ENCODE measurements at places on chromosomes 11 and 22. TPM values are rescaled to one million over a fixed set of nuclear protein-coding genes. Genes with fewer than 3 reads are reported as not detected.

The CRY2 gene
- 10.6 TPM for total RNA-seq

The ACCSL gene
- not detected for total RNA-seq

The MIF gene
- 1,236 TPM for total RNA-seq

The NCAM1 gene
- 0.16 TPM for total RNA-seq

The C11orf86 gene
- total RNA-seq: not detected

The KDM4D gene
- total RNA-seq: 2.4 TPM

The JOSD1 gene
- 79.4 TPM for total RNA-seq

The VPREB1 gene
- not detected for total RNA-seq

The ANO3 gene
- not detected for total RNA-seq

The DRG1 gene
- total RNA-seq: 103 TPM

The DEUP1 gene
- total RNA-seq: not detected

The APOC3 gene
- total RNA-seq: not detected

GRCh38 chr22:31127181-31127772, 4.5 kb downstream of the INPP5J start:
- H3K27ac ChIP-seq: no peak overlapping the region
- H3K36me3 ChIP-seq: no peaks in the 10 kb centered on the region
- no peak overlapping the region for H3K4me3 ChIP-seq
- no peaks in the 10 kb centered on the region for H3K4me1 ChIP-seq
- peaks cover 7% of the 10 kb centered on the region for H3K27me3 ChIP-seq
- DNase-seq: no peak

DNA sequence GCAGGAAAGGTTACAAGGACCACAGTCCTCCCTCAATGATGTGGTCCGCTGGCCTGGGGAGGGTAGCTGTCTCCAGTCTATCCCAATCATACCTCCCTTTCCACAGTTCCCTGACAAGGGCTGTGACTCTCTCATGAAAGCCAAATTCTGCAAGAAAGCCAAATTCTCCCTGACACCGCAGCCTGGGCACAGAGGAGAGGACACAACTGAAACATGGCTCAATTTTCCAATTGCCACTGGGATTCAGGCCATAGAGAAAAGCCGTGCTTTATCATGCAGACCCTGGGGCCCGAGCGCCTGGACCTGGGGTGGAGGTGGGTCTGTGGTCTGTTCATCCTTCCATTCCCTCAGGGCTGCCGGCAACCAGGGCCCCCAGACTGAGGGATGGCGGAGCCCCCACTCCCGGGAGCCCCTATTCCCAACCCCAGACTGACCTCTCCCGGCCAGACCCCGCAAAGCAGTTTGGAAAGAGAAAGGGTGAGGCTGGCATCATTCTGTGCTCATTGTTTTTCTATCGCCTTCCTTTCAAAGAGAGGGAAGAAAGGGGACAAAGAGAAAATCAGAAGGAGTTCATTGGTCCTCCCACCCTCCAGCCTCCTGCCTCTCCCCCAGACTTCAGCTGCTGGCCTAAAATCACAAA, 239.5 kb downstream of the BUD13 start:
- no peak for DNase-seq
- H3K4me3 ChIP-seq: no peak overlapping the region
- H3K4me1 ChIP-seq: no peaks in the 10 kb centered on the region
- peaks cover 29% of the 10 kb centered on the region for H3K27me3 ChIP-seq
- no peak overlapping the region for H3K27ac ChIP-seq

GRCh38 chr11:21040630-21041029, 371.2 kb downstream of the NELL1 start:
- DNase-seq: no peak
- no peak overlapping the region for H3K27ac ChIP-seq
- H3K4me3 ChIP-seq: no peak overlapping the region
- H3K27me3 ChIP-seq: no peaks in the 10 kb centered on the region

GRCh38 chr11:120254788-120255518, 15.0 kb downstream of the POU2F3 start:
- peaks cover 92% of the 10 kb centered on the region for H3K27me3 ChIP-seq
- no peaks in the 10 kb centered on the region for H3K36me3 ChIP-seq
- H3K4me3 ChIP-seq: no peak overlapping the region
- H3K27ac ChIP-seq: no peak overlapping the region

GRCh38 chr11:73149105-73149504, 7.0 kb upstream of the FCHSD2 start:
- no peaks in the 10 kb centered on the region for H3K27me3 ChIP-seq
- no peak overlapping the region for H3K27ac ChIP-seq
- H3K4me3 ChIP-seq: no peak overlapping the region
- no peak for DNase-seq

DNA sequence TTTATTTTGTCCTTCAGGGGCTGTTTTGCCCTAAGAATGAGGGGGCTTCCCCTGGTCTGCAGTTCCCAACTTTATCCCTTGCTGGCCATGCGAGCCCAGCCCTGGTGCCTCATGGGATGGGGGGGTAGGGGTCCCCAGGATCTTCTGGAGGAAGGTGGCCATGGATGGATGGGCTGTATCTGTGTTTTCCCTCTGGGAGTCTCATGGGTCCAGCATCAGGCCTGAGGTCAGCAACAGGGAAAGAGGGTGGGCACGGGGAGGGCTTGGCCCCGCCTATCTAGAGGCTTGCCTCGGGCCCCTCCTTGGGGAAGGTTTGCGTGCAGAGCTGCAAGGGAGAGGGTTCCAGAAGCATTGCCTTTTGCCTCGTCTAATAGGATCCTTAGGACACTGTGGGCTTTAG, 10.8 kb upstream of the ADORA2A start:
- DNase-seq: no peak
- no peak overlapping the region for H3K4me3 ChIP-seq
- no peak overlapping the region for H3K27ac ChIP-seq
- H3K27me3 ChIP-seq: no peaks in the 10 kb centered on the region

- H3K4me3 ChIP-seq: no peak overlapping the region
- H3K36me3 ChIP-seq: no peaks in the 10 kb centered on the region
- no peaks in the 10 kb centered on the region for H3K27me3 ChIP-seq
- no peak for DNase-seq
- no peak overlapping the region for H3K27ac ChIP-seq
Measured at GRCh38 chr22:35743326-35743860, 25.7 kb downstream of the APOL5 start.

DNA sequence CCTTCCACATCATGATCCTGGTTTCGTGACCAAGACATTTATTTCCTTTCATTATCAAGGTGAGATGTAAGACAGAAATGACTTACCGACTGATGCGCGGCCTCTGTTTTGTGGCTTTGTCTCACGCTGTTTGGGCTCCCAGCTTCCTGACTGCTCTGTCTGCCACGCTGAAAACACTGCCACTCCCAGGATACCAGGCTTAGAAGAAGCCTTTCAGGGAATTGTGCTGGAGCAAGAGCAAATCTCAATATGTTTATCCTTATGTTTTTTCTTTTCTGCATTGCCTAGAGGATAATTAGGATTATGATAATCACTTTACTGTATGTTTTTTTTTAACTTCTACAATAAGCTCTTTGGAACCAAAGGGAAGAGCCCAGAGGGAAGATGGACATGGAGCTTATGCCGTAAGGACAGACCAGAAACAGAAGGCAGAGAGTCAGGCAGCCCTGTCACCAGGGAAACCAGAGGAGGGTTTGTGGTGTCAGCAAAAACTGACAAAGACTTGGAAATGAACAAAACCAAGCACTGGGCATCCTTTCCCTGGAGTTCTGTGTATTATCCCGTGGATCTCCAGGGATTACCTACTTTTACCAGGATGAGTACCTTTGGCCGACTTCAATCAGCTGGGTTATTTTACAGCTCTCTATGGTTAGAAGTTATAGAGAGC, 68.2 kb upstream of the ISX start:
- no peak overlapping the region for H3K27ac ChIP-seq
- DNase-seq: no peak
- H3K27me3 ChIP-seq: peaks cover 14% of the 10 kb centered on the region

DNA sequence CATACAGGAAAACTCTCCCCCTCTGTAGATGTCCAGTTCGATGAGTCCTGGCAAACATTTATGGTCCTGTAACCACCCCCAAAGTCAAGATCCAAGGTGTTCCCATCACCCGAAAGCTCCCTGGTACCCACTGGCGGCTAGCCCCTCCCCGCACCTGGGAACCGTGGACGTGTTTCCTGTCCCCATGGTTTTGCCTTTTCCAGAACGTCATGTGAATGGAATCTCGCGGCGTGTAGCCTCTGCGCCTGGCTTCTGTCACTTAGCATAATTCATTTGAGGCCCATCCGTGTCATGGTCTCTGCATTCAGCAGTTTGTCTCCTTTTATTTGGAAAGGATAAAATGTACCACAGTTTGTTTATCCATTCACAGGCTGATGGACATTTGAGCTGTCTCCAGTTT, 106.3 kb downstream of the KCNQ1 start:
- no peaks in the 10 kb centered on the region for H3K36me3 ChIP-seq
- no peaks in the 10 kb centered on the region for H3K27me3 ChIP-seq
- peaks cover 10% of the 10 kb centered on the region for H3K4me1 ChIP-seq
- no peak overlapping the region for H3K27ac ChIP-seq
